Smooth muscle cell of the pulmonary artery (primary cell): ENCODE measurements at places on chromosomes 5 and 9. TPM values are rescaled to one million over a fixed set of nuclear protein-coding genes. Genes with fewer than 3 reads are reported as not detected.

Gene RGS7BP
- 6.1 and 6.2 TPM in 2 replicates for total RNA-seq

Gene HMMR
- total RNA-seq, result 3.6 and 12.8 TPM in 2 replicates

Gene GDA
- 0.13 TPM in 1 of 2 replicates, not detected in the other for total RNA-seq

Gene HAVCR1
- total RNA-seq, result not detected in 2 replicates

Gene LIX1
- total RNA-seq, result not detected in 2 replicates

Gene NME5
- total RNA-seq, result 2.5 and 2.7 TPM in 2 replicates
